ENCODE measurements at places on chromosomes 1 and 21. TPM values are rescaled to one million over a fixed set of nuclear protein-coding genes. Genes with fewer than 3 reads are reported as not detected.

- no peak for DNase-seq
These were observed 16.6 kb upstream of the USP1 start for GRCh38 chr1:62420214-62420613.

GRCh38 chr1:201050515-201051277 lies 27.2 kb upstream of the KIF21B start:
- no peak for DNase-seq

DNA sequence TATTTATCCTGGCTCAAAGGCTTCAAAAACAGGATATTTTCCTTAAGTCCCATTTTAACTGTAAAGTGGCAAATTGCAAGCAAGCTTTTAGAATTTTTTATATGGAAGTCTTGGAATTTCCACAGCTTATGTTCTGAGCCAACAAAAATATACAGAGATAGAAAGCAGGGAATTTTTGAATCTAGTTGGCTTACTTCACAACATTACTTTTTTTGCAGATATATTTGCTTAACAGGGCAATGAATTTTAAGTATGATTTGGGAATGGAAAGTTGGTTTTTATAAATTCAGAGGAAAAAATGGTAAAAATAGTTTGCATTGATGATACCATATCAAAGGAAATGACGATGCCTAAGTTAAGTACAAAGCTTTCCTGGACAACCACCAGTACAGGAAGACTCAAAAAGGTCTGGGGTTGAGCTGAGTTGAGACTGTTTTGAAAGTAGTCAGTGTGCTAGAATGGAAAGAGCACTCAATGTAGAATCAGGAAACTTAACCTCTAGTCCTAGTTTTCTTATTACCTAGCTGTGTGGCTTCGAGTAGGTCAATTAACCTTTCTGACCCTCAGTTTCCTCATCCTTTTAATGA lies 11.0 kb upstream of the VCAM1 start:
- no peak for DNase-seq

- DNase-seq: no peak
These were observed 9.0 kb upstream of the PTGFRN start for GRCh38 chr1:116900471-116901365.

DNA sequence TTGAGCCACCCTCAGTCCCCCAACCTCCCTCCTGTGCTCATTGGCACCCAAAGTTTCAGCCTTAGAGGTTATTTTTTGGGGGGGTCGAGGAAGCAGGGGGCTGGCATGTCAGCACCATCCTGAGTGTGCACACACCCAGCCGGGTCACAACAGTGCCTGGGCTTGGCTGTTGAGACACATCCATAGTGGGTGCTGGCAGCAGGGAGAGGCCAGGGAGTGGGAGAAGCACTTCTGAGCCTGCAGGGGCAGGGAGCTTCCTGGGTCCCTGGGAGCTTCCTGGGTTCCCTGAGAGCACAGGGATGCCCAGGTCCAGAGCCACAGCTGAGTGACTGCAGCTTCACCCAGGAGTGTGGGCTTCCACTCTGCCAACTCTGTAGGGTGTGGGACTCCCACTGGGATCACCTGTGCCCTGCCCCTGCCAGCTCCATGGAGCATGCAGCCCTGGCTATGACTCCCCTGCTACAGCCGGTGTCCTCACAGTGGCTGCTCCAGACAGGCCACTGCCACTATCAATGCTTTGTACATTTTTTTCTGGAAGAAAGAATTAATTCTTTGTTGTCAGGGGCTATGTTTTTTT lies 240.4 kb downstream of the PTGER3 start:
- no peak for DNase-seq

The PLEKHA6 gene
- 10.4 TPM for total RNA-seq

The PADI1 gene
- 3.4 TPM for total RNA-seq
